ENCODE measurements at places on chromosomes 4 and X. TPM values are rescaled to one million over a fixed set of nuclear protein-coding genes. Genes with fewer than 3 reads are reported as not detected.

Gene GAGE1
- not detected for total RNA-seq

Gene FMR1NB
- not detected for total RNA-seq

Gene ELF2
- total RNA-seq: 73.0 TPM

Gene SPIN2A
- 0.42 TPM for total RNA-seq

Gene GABRB1
- not detected for total RNA-seq

Gene POU3F4
- total RNA-seq: not detected

Gene MGARP
- 0.94 TPM for total RNA-seq

Gene DRP2
- total RNA-seq: 0.31 TPM

Gene TEX13C
- not detected for total RNA-seq

Gene HPGD
- total RNA-seq: 178 TPM
